ENCODE measurements at places on chromosomes 11 and 22.

- DNase-seq, result no peak
These were observed 63.5 kb downstream of the CSTPP1 start for GRCh38 chr11:47000033-47000432.

DNA sequence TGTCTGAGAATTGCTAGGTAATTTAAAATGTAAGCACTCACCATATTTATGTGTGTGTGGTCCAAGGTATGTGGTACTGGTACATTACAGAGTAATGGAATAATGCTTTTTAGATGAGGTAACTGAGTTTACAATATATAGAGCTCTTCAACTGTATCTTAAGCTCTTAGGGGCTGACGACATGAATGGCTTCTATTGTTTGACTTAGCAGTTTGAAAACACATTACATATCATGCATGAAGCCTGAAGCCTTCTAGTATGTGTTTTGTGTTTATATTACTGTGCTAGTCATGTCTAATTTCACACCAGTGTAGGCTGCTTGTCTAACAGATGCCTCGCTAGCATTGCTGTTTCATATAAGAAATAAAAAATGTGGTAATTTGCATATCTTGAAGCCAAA is 37.2 kb downstream of the GAS2 start:
- peak; percentile 28 for DNase-seq

DNA sequence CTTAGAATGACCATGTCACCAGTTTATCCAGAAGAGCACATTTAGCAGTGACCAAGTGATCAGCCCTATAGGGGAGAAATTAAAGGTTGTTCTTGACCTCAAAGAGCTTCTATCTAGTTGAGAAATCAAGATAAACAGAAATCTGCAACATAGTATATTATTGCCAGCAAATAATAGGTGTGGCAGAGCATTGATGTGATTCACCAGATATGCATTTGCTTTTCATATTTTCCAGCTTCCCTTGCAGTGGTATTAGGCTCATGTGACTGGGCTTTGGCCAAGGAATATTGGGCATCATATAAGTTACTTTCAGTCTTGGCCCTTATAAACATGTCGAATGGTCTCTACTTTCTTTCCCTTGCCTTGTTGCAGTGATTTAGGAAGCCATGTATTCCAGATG is 34.5 kb downstream of the COMMD9 start:
- peak; percentile 29 for DNase-seq

GRCh38 chr11:111923351-111923788 is 4.7 kb downstream of the C11orf52 start:
- DNase-seq, result peak; percentile 78

GRCh38 chr11:115637599-115638241 is 133.5 kb upstream of the CADM1 start:
- DNase-seq, result no peak

- peak; percentile 28 for DNase-seq
These were observed 64.7 kb downstream of the MTNR1B start for GRCh38 chr11:93034031-93034722.

DNA sequence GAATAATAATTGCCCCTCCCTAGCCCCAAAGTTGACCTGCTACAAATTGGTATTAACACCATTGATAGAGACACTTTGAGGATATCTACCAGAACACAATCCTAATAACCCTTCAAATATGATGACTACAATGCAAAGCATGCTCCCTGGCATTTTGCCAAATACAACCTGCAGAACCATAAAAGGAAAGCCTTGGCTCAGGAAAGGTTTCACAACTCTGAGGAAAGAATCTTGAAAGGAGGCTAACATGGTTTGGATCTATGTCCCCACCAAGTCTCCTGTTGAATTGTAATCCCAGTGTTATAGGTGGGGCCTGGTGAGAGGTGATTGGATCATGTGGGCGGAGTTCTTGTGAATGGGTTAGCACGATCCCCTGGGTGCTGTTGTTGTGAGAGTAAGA is 140.4 kb upstream of the ARHGAP42 start:
- peak; percentile 16 for DNase-seq

Data from cardiac fibroblast (primary cell).